Activated CD8-positive, alpha-beta T cell treated with anti-CD3 and anti-CD28 coated beads, Interleukin-2, amount 10 ng/mL, durations not matched to agents 7 days and 5 days (primary cell): ENCODE measurements at places on chromosomes 13 and 19. TPM values are rescaled to one million over a fixed set of nuclear protein-coding genes. Genes with fewer than 3 reads are reported as not detected.

GRCh38 chr13:109357751-109358471 is 428.5 kb downstream of the IRS2 start:
- DNase-seq: no peak

DNA sequence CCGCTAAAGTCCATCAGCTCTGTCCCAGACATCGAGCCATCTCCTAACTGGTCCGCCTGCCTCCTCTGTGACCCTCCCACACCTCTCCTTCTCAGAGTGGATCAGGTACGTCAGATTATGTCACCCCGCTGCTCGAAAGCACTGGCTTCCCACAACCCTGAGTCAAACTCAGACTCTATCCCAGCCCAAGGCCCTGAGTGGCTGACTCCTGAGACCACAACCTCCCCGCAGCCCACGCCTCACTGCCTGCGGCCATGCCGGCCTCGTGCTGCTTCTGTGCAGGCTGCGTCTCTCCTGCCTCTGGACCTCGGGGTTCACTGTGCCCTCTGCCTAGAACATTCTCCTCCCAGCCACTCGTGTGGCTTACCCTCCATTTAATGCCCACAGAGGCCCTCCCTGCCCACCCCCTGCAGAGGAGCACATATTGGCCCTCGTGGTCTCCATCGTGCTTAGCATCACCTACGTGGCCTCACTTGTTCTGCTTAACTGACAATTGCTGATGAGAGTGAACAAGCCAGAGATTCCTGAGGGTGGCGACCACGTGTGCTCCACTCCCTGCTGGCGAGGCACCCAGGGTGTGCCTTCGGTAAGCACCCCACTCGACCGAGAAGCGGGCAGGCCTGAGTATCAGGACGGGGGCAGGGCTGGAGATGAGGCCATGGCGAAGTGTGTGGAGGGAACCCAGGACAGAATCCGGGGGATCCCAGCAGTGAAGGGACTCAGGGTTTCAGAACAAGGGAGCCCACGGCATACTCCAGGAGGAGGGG is 13.5 kb upstream of the FKRP start:
- no peak for DNase-seq

KASH5 gene
- total RNA-seq: not detected

GRCh38 chr19:16660763-16661479 is at the start of gene TMEM38A:
Gene TMEM38A, plus strand, starts transcription at chr19:16661139. Its CDS starts 79 bp downstream, at chr19:16661218.
- peak; percentile 36 for DNase-seq

DNA sequence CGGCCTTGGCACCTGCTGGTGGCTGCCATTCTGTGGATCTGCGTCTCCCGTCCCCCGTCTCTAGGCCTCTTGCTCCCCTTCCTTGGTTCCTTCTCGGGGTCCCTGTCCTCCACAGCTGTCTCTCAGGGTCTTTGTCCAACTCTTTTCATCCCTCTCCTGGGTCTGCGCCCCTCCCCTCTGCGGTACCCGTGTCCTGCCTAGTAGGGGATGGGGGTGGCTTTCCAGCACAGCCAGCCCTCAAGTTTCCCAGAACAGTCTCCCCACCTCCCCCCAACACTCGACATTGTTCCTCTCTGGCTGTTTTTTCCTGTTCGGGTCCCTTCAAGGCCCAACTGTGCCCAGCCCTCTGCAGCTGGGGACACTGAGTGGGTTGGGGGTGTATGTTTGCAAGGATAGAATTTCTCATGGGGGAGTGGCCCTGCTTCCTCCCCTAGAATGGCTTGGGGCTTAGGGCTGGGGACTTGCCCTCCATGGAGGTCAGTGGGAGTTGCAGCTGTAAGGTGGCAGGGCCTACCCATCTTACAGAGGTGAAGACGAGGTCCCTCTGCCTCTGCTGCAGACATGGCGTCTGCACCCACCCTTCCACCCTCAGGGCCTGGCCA is 762 bp upstream of the ADM5 start:
- no peak for DNase-seq

SIX5 gene
- total RNA-seq: 0.89 TPM

DNA sequence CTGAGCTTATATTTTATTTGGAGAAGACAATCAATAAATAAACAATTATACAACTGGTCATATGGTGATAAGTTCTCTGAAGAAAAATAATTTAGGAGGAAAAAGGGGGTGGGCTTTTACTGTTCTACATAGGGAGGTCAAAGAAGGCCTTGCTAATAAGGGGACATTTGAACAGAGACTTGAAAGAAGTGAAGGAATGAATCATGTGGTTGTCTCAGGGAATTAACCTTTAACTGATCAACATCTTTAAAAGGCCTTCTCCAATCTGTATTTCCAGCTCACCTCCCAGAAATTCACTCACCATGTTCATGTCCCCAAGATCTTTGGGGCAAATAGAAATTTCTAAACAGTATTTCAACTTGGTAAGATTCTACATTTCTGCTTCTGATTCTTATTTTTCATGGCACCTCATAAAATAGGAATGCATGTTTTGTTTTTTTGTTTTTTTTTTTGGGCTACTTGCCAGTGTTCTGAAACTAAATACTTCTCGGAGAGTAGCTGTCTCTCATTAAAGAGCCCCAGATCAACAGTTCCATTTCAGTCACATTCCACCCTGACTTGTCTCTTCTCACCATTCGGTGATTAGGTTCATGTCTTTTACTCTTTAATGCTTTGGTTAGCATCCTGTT is 19.2 kb upstream of the LPAR6 start:
- DNase-seq: no peak

DNA sequence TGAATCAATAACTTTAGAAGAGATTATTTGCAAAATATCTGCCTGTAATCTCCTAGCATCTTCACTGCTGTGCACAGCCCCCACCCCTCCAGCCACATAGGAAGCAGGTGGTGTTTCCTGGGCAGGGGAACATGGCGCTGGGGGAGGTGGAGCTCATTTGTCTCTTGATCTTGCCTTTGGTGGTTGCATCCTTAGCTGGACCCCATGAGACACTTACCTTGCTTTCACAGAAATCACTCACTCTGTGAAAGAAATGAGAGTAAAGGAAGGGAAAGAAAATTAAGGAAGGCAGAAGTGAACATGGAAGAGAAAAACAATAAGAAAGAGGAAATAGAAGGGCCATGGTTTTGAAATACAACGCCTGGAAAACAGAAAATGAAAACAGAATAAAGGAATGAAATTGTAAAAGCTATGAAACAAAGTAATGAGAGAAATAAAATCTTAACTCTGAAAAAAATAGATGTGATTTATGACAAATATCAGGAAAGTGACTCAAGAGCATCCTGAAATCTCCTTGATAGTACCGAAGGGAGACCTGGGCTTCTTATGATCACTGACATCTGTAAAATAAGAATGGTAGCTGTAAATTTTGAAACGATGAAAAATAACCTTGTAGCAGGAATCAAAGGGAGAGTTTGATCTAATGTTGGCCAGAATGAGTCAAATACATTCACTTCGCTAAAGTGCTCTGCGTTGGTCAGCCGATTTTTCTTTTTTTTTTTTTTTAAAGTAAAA is 17.2 kb upstream of the RNASEH2B start:
- DNase-seq: peak; percentile 70

- DNase-seq: no peak
Measured at GRCh38 chr13:60348097-60348496, 48.9 kb upstream of the TDRD3 start.

C1QTNF9B gene
- total RNA-seq: not detected

- DNase-seq: no peak
Measured at GRCh38 chr19:39246951-39247669, 1.5 kb downstream of the IFNL4 start.

GRCh38 chr13:92103689-92104153 is 705.3 kb downstream of the GPC5 start:
- no peak for DNase-seq

SIGLEC8 gene
- total RNA-seq: not detected

GRCh38 chr19:3075605-3076431 is 13.5 kb upstream of the TLE5 start:
- peak; percentile 79 for DNase-seq

- DNase-seq: peak; percentile 18
Measured at GRCh38 chr19:45175515-45176345, 2.3 kb downstream of the TRAPPC6A start.

DNA sequence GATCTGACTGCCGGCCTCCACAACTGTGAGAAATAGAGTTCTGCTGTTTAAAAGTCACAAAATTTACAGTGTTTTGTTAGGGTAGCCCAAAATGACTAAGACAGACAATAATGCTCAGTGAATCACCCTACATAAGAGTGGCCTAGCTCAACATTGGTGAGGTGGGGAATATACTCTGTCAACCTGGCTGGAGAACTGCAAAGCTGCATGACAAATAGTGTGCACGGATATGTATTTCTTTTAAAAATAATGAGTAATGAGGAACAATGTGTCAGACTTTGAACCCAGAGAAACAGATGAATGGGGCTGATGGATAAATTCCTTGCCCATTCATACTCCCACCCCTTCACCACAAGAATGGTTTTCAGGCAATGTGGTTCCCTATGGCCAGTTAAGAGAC is 372.4 kb downstream of the SUCLA2 start:
- DNase-seq: no peak

DNA sequence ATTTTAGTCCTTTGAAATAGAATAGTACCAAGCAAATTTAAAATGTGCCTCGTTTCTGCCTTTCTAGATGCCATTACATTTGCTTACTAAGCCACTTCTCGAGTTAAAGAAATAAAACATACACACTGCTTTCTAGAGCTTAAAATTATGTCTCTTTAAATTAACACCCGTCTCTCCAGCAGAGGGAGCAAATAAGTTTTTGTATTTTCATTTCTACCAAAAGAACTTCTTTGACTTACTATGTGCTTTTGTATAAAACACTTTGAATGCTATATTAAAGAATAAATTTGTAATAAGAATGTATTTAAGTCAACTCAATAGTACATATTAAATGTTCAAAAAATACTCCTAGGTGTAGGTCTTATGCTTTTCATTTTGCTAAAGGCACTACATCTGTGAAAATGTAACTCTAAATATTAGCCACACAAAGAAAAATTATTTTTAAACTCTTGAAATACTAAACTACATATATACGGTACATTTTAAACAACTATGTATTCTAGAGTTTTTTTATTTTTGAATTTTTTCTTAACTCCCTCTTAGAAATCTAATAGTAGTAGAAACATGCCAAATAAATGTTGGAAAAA is 269.3 kb upstream of the MIR17HG start:
- no peak for DNase-seq

KLK4 gene
- not detected for total RNA-seq

DNA sequence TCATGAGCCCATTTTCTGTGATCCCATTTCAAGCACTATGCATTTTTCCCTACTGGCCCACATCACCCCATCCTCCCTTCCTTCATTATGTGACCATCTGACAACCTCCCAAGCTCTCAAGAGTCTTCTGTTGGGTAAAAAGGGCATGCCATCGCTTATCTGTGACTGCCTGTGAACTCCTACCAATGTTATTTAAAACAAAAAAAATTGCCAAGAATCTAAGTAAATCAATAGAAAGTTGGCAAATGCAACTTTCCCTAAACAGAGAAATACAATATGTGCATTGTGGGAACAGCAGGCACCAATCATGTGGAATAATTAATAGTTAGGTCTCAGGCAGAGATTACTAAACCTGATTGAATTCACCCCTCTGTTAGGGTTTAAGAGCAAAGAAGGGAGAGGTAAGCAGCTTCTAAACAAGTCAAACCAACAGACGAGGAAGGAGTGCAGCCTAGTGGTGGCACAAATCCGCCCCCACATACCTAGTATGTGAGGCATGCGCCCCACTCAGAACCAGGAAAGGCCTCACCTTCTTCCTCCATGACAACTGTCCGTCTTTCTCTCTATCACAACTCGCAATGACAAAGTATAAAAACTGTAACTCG is 29.8 kb downstream of the DZIP1 start:
- DNase-seq: no peak

GRCh38 chr13:44474122-44474910 is 100.7 kb downstream of the SERP2 start:
- DNase-seq: no peak

- no peak for DNase-seq
Measured at GRCh38 chr13:25844559-25845434, 207.0 kb downstream of the SHISA2 start.

LIN7B gene
- 6.3 TPM for total RNA-seq

GRCh38 chr19:29292562-29292961 is 79.6 kb upstream of the UQCRFS1 start:
- no peak for DNase-seq

DNA sequence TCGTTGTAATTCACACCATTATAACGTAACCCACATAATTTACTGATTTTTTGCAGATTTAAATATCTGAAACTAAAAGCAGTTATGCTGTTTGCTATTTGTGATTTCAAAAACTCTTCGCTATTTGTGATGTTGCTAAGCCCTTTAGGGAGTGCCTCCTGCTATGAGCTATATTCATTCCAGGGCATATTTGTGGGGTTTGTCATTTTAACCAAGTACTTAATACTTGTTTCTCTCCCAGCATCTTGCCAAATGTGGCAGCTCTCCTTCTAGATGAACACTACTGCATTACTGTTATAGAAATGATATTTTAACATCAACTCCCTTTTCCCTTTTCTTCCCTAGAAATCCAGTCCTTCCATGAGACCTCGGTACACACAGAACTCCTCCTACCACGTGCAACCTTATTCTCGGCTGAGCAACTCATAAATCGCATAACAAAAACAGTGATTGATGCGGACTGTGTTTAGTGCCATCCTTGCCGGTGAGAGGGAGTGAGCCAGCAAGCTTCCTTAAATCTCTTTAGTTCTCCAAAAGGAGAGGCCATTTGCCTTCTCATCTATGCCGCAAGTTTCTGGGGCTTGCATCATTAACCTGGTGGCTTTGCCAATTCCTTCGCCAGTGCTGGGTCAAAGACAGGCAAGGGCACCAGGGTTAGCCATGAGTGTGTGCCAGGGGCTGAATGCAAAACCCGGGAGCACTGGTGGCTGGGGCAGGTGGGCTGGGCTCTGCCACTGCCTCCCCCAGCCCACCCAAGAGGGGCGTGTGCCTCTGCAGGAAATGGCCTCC is 33.4 kb downstream of the RFX2 start:
- no peak for DNase-seq

HCN2 gene
- total RNA-seq: 1.3 TPM

GRCh38 chr19:8335343-8336071 is 7.6 kb downstream of the KANK3 start:
- DNase-seq: peak; percentile 37

GRCh38 chr19:38685666-38686529 is 38.4 kb downstream of the ACTN4 start:
- peak; percentile 23 for DNase-seq

GRCh38 chr19:48674216-48674809 is 1.5 kb upstream of the NTN5 start:
- no peak for DNase-seq

- no peak for DNase-seq
Measured at GRCh38 chr19:582497-583197, 7.0 kb upstream of the HCN2 start.

DNA sequence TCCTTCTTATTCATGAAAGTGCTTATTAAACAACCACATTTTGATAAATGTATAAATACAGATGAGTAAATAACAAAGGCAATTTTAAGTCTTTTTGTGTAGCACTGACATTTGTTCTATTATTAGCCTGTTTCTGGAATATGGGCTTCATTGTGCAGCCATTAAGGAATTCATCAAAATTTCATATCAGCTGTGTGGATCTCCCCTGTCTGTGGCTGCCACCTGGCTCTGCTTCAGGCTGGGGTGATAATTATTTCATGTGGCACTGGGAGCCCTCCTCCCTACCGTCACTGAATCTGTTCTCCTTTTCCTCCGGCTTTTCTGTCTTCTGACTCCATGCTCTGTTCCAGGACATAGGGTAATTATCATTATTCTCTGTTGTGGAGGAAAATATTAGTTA is 57.1 kb downstream of the LMO7 start:
- DNase-seq: no peak
